ENCODE measurements at places on chromosomes 5 and 9.
A peak's percentile ranks its signal among the peaks of the same experiment; 100 is the strongest.

DNA sequence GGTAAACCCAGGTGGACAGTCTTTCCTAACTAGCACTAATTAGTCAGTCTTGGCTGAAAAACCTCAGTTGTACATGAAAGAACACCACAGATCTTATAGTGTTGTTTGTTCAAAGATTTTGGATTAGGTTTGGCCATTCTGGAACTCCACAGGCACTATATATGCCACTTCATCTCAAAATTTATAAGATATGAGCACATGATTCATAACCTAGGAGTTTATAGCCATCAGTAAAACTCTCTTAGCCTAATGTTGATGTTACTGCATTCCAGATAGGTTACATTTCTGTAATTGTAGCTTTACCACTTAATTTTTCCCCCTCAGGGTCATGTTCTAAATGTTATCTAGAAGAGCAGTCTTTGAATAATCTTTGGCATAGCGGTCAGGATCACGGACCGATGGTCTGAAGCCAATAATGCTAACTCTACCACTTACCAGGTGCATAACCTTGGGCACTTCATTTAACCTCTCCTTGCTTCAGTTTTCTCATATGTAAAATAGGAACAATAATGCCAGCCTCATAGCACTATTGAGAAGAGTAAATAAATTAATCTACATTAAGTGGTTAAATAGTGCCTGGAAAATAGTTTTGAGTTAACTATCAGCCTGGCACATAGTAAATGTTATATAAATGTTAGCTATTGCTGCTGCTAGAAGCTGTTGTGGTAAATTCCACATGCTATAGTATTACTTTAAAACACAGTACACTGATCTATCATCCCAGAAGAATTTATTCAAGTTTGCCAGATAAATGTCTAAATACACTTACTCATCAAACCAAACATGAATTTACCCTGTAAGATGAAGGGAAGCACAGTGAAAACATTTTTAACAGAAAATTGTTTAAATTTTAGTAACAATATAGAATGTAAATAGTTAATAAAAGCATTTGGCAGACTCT is 743.9 kb downstream of the NR2F1-AS1 start:
- DNase-seq: no peak

DNA sequence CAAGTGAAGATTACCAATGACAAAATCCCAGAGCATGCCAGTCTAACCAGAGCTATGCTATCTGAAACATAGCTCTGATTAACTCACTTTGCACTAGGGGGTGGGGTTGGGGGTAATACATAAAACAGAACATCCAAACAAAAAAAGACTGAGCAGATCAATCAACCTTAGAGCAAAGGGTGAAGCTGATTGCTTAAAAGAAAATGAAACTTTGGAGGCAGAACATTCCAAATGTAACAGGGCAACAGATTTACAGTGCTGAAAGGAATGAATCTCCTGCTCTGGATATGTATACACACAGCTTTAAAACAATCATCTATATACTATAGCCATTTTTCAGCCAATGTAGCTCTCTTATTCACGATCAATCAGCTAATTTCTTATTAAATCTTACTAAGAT is 4.9 kb downstream of the IL6ST start:
- DNase-seq: no peak

GRCh38 chr5:115686738-115687074 is 60.9 kb upstream of the TMED7 start:
- peak; percentile 43 for DNase-seq

DNA sequence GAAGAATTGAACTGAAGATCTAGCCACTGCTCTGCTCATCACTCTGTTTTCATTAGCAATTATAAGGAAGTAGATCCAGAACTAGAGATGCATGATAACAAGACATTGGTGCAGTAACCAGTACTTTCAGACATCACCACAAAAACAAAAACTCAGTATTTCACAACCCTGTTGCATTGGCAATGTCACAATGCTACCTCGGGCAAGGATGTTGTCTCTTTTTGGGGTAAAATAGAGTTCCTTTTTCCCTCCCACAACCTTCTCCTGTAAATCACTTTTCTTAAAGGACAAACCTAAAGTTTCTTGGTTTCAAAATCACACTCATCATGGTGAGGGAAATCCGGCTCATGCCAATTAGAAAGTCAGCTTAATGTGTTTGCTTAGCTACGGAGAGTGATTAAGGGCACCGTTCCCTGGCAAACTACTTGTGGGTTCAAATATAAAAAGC is 420.1 kb upstream of the MEF2C start:
- no peak for DNase-seq

- DNase-seq: no peak
These were observed 38.1 kb downstream of the SEMA6A start for GRCh38 chr5:116536316-116537083.

GRCh38 chr5:6396043-6396442 is 17.7 kb upstream of the MED10 start:
- DNase-seq: no peak

- DNase-seq: no peak
These were observed 134.2 kb upstream of the PRSS3 start for GRCh38 chr9:33661176-33661575.

DNA sequence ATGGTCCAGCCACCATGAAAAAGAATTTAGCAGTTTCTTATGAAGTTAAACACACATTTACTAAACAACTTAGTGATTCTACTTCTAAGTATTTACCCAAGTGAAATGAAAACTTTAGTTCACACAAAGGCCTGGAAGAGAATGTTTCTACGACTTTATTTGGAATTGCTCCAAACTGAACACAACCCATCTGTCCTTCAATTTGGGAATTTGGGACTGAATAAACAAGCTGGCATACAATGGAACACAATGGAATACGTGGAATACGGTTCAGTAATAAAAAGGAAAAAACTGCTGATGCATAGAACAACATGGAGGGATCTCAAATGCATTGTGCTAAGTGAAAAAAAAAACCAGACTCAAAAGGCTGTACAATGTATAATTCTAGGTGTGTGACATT is 44.6 kb upstream of the BASP1 start:
- no peak for DNase-seq

DNA sequence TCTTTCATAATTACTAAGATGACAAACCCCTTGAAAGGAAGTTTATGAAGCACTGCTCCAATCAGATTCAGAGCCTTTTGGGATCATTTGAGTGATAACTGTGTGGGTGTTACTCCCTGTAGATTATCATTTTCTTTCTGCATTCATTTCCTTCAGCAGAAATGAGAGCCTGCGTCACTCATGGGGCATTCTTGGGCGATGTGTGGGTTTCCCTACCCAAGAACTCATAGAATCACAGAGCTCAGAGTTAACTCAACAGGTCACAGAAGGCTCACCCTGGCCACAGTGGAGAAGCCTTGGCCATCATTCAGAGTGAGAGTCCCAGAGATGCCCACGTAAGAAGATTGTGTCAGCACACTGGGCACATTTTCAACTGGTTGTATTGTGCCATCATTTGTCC is 401.9 kb downstream of the TLE4 start:
- DNase-seq: no peak

- DNase-seq: no peak
These were observed 5.3 kb downstream of the IL9 start for GRCh38 chr5:135890296-135890695.

- DNase-seq: no peak
These were observed 104.2 kb upstream of the PANK3 start for GRCh38 chr5:168683247-168683926.

- no peak for DNase-seq
These were observed 198.3 kb downstream of the AUH start for GRCh38 chr9:91163444-91163772.

DNA sequence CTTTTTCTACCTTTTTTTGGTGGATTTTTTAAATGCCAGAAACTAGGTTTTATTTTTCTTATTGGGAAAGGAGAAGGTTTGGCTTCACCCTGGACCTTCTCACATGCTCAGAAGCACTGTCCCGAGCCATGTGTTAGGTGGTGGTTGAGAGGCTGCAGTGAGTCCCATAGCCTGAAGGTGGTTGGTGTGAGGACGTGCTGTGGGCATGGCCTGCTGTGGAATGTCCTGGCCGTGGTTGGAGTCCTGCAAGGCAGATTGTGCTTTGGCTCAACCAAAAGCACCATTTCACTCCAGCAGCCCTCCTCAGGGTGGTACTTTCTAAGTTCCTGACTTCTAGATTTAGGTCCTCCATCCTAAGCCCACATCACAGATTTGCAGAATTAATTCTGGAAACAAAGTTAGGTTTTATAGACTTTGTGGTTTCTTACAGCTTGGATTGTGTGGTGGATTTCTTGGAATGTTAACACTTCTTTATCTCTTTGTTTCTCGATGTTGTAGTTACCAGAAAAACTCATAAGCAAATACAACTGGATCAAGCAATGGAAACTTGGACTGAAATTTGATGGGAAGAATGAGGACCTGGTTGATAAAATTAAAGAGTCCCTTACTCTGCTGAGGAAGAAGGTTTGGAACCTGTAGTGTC is 22.6 kb downstream of the OTULIN start:
- DNase-seq: no peak

- no peak for DNase-seq
These were observed 212.6 kb downstream of the MCTP1 start for GRCh38 chr5:95072281-95072680.

DNA sequence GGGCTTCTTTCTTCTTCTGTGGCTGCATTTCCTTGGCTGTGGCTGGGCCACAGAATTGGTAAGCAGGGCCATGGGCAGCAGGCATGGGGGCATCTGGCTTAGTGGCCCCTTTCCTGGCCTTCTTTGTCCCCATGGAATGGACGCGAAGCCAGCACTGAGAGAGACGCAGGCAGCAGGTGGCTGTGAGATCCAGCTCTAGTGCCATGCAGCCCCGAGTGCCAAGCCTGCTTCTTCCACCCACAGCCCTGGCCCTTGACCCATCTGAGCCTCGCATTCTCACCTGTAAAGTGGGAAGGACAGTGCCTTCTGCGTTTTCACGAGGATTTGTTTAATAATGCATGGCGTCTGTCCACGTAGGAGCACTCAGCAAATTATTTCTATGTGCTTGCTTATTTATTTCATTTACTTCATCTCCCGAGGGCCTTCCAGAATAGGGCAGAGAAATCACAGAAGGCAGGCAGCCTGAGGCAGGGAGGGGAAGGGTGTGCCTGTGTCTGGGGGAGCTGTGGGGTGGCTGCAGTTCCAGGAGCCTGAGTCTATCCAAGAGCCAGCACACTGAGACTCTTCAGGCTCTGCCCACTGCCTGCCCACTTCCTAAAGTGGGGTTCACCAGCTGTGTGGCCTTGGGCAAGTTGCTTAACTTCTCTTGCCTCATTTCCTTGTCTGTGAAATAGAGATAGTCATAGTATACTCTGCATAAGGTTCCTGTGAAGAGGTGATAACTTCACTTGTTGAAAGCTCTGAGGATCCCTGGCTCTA is 55.2 kb downstream of the NTNG2 start:
- no peak for DNase-seq

- DNase-seq: no peak
These were observed 62.1 kb upstream of the SPDL1 start for GRCh38 chr5:169521366-169521983.

DNA sequence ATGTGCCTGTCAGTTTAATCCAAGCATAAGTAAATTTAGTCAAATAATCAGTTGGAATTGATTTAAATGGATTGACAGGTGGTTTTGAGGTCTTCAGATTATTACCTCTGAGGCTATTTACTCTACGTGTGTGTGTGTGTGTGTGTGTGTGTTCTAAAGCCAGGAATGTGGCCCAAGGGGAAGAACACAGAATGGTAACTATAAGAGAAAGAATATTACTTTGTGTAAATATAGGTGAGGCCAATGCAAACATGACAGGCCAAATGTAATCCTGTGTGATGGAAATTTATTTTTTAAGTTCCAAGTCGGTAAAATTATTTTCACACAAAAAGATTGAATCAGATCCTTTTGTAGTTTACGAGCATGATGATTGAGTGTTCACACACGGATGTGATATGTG is 390.0 kb downstream of the PLK2 start:
- no peak for DNase-seq

GRCh38 chr9:111945216-111945615 is 48.6 kb downstream of the UGCG start:
- no peak for DNase-seq

DNA sequence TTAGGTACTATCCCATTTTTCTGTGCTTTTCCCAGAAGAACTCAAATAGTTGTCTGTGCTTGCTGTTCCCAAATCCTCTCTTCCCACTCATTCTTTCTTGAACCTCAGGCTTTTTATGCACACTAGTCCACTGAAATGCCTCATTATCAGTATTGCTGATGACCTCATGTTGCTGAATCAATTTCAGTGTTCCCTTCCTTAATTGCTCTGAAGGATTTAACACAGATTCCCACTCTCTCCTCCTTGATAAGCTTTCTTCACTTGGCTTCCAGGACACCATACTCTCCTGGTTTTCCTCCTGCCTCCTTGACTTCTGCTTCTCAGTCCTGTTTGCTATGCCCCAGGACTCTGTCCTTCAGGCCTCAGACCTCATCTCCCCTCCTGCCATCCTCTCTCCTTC is 298.5 kb downstream of the ARHGAP26 start:
- DNase-seq: no peak

DNA sequence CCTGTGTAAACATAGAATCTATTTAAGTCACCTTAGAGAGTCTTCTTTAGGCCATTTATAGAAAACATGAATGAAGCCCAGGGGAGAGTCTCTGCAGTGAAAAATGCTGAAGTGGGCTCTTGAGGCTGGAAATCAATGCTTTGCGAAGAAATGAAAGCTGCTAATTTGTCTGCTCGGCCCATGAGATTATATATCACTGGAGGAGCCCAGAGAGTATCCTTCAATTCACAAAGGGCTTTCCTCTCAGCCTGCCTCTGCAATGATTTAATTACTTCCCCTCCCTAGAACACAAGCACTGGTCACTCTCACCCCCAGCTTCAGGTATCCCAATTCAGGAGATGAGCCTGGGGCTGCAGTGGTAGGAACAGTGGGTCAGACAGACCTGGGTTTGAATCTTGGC is 8.2 kb upstream of the DRD1 start:
- no peak for DNase-seq

- no peak for DNase-seq
These were observed 187.0 kb downstream of the FANCC start for GRCh38 chr9:95130484-95130883.

GRCh38 chr5:20367178-20367577 is 379.2 kb upstream of the CDH18 start:
- DNase-seq: no peak

DNA sequence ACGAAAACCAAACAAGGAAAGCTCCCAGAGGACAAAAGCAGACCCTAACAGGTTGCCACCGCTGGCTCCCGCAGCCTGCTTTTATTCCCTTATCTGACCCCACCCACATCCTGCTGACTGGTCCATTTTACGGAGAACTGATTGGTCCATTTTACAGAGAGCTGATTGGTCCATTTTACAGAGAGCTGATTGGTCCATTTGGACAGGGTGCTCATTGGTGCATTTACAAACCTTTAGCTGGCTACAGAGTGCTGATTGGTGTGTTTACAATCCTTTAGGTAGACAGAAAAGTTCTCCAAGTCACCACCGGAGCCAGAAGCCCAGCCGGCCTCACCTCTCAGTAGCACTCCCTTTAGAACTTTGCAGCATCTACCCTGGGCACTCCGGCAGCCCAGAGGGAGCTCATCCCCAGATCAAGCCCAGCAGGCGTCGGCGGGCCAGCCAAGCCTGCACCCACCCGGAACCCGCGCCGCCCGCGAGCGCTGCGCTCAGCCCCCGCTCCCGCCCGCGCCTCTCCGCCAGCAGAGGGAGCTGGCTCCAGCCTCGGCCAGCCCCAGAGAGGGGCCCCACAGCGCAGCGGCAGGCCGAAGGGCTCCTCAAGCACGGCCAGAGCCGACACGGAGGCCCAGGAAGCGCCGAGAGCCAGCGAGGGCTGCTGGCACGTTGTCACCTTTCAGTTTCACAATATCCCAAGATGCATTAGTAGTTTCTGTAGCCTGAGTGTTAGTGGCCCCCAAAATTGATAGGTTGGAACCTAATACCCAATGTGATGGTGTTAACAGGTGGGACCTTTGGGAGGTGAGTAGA is 35.3 kb upstream of the CLPTM1L start:
- DNase-seq: no peak

All from retinal pigment epithelial cell (primary cell).